ENCODE measurements at places on chromosomes 11 and 22.

DNA sequence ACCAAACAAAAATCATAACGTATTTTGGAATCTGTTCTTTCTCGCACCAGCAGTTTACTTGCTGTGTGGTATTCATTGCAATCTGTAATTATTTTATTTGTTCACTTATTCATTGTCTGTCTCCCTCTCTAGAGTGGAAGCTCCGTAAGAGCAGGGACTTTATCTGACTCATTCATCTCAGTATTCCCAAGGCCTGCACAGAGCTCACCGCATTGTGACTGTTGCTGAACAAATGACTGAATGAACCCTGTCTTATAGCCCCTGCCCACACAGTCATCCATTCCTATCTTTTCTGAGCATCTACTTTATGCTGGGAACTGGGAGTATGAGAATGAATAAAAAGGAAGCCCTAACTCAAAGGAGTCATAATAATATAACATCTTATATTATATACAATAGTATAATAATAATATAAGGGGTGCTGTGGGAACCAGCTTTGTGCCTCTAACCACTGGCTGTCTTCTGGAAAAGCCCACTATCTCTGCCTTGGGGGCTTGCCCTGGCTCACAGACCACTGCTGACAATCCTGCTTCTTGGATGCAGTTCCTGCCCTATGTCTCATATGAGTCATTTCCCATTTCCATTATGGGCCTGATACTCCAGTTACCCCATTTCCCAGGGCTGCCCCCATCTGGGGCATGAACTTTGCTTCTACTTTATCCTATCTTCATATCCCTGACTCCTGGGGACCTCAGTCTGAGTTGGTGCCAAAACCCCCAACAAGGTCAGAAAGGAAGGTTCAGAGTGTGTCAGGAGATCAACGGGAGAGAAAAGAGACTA lies 11.0 kb downstream of the XRRA1 start:
- no peak for DNase-seq

- no peak for DNase-seq
Observed at GRCh38 chr11:61273178-61274078, 21.7 kb downstream of the VWCE start.

DNA sequence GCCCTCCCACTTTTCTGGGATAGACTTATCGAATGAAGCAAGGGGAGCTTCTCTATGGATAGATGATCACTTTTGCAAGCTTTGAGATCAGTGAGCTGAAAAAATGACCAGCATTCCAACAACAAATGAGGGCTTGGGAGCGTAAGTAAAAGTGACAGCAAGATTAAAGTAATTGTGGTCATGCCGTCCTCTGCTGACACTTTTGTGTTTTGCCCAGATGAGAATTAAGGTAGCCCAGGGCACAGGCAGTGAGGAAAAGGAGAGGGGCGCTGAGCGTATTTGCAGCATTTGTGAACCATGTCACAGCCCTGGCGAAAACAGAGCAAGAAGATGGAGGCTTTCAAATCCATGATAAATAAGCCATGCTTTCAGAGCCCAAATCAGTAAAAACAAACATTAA lies 24.6 kb upstream of the TMA7B start:
- no peak for DNase-seq

DNA sequence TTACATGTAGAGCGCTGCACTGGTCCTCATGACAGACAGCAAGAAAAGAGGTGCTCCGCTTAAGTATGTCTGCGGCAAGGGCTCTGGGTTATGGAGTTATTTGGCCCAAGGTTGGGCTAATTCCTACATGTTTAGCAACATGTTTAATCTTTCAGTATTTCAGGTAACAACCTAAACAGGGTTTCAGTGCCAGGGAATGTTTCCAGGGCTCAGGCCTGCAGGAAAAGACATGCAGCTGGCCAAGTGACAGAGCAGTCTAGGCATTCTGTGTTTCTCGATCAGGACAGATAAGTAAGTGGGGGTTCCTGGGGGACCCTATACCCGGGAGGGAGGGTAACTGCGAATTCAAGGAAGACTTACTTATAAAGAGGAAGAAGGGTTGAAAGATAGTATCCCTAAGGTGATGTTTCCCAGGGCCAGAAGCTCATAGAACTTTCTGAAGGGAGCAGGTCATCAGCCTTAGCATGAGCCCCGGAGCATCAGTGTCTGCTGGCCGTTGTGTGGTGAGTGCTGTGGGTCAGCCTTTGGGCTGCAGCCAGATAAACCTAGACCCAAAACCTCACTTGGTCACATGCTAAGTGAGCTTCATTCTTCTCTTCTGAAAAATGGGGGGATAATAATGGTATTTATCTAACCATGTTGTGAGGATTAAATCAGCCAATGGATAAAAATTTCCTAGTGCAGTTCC lies 18.4 kb downstream of the KCNJ5 start:
- DNase-seq: no peak

DNA sequence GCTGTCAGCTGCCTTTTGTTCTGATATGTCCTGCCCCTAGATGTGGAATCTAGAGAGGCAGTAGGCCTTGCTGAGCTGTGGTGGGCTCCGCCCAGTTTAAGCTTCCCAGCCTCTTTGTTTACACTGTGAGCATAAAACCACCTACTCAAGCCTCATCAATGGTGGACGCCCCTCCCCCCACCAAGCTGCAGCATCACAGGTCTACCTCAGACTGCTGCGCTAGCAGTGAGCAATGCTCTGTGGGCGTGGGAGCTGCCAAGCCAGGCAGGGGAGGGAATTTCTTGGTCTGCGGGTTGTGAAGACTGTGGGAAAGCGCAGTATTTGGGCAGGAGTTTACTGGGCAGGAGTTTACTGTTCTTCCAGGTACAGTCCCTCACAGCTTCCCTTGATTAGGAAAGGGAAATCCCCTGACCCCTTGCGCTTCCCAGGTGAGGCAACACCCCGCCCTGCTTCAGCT lies 98.5 kb downstream of the SMCO4 start:
- DNase-seq: no peak

GRCh38 chr11:67364169-67364568 lies 9.2 kb downstream of the CLCF1 start:
- no peak for DNase-seq

DNA sequence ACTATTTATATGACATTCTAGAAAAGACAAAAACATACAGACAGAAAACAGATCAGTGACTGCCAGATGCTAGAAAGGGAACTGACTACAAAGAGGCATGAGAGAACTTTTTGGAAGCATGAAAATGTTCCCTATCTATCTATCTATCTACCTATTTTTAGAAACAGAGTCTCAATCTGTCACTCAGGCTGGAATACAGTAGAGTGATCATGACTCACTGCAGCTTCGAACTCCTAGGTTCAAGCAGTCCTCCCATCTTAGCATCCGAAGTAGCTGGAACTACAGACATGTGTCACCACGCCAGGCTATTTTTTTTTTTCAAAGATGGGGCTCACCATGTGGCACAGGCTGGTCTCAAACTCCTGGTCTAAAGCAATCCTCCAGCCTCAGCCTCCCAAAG lies 6.9 kb downstream of the SBF2 start:
- no peak for DNase-seq

DNA sequence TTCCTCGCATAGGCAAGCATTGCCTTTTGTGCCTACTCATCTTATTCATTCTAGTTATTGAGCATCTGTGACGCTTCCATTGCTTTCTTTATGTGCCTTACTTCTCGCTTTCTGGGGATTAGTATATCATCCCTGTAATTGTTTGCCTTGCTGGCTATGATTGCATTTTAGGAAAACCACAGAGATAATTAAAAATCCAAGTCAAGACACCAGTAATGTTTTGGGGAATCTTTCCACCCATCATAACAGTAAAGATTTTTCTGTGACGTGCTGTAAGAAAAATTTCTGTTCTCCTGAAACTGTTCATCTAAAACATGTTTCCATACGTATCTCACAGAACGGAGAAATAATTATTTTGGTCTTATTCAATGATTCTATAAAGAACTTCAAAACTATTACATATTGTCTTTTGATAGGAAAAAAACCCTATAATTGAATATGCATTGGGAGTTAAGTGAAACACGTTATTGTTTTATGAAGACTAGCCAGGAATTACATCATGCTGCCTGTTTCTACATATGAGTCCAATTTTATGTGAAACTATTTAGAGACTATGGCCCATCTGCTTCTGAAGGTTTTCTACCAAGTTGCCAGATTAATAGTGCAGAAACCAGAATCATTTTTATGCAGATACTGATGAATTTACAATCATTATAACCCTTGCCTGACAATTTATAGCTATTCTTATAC lies 133.7 kb upstream of the FIBIN start:
- peak; percentile 76 for DNase-seq

GRCh38 chr11:13661074-13661623 lies 7.3 kb upstream of the FAR1 start:
- no peak for DNase-seq

DNA sequence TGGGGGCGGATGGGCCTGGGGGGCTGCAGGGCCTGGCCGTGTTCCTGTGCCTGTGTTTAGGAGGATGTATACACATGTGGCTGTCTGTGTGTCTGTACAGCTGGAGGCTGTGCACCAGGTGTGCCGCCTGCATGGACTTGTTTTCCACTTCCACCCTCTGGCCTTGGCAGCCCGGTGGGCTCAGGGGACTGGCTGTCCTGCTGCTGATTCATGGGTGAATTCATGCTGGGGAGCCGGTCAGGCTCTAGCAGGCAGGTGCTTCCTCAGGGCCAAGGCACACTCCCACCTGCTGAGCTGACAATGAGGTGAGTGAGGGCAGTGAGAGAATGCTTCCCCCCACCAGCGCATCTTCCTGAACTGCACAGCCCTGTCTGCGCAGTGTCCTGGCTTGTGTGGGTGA lies 88.4 kb downstream of the CCDC81 start:
- DNase-seq: no peak
